ENCODE measurements at places on chromosomes 4 and X.

GRCh38 chr4:80266253-80266901 is at the start of gene FGF5:
FGF5 (plus strand) TSS chr4:80266664; CDS start chr4:80266825, 161 bp downstream.
- DNase-seq, result peak; percentile 24

DNA sequence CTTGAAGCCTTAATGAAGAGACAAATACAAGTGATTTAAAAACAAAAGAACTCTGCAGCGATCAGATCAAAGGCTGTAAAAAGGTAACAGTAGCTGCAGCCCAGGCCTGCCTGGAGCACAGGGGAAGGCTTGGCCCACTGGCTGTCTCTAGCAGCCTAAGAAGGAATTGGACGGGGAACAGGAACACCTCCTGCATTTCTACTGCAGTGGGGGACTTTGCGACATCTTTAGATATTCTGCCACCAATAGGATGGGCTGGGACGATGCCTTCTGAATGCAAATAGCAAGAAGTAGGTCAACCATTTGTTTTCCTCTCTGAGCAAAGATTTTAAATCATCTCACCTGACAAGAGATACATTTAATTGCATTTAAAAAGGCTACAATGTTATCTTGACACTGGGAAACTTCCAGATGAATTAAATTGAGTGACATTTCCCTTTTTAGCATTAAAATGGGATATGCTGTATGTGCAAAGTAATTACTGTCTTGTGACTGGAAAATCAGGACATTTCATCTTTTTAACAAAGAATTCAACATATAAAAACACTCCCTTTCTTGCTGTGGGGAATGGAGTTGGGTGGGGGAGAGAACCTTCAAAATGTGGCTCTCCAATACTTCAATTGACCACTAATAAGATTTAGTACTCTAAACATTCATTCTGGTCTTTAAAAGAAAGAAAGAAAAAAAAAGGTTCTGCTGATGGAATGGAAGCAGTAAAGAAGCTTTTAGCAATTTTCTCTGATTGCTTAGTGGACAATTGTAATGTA is 70.0 kb downstream of the NYX start:
- DNase-seq, result no peak

DNA sequence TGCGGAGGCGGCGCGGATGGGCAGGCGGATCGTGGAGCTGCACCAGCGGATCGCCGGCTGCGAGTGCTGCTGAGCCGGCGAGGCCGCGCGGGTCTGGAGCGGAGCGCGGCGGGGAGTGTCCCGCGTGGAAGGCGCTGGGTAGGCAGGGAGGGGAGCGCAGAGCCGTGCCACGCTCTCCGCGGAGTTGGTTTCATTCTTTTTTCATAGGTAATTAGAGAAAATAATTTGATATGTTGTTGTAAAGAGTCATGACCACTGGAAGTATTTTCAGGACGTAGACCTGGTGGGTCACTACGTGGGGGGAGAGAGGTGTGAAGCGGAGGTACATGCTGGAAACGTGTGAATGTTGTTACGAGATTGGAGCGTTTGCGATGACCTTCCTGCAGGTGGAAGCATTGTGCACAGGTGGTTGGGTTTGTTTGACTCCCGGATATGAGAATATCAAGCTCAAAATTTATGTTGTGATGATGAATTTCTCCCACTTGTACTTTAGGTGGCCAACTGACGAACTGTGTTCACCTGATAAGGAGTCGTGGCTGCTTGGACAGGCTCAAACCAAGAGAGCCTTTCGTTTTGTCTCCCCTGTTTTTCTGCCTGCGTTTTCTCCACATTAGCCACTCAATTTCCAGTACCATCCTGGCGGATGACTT is 19.1 kb upstream of the S100P start:
- no peak for DNase-seq

DNA sequence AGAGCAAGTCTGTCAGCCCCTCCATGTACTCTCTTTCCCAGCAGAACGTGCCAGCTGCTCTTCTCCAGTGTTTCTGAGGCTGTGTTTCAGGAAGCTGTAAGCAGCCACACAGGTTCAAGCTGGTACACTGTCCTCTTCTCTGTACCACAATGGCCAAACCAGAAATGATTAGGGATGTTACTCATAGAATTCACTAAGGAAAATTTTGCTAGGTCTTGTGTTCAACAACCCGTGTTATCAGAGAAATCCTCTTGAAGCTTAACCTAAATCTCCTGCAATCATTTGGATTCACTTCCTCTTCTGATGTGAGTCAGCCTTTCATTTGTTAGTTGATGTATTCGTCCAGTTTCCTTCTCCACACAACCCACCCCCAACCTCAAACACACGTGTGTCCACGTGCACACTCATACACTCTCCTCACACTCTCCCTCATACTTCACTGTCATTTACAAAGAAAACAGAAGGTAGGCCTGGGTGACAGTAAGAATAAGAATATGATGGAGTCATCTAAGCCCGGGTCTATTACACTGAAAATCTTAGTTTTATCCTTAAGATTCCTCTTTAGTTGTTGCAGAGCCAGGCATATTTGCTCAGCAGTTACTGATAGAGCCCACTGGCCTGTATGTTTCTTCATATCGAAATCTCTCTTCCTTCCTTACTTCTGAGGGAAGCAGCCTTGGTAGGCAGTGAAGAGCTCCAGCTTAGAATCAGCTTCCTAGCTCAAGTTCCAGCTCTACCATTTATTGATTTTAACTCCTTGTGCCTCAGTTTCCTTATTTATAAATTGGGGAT is 63.4 kb downstream of the DCUN1D4 start:
- no peak for DNase-seq

- DNase-seq, result no peak
Observed at GRCh38 chrX:107600366-107600765, 27.9 kb upstream of the PRPS1 start.

DNA sequence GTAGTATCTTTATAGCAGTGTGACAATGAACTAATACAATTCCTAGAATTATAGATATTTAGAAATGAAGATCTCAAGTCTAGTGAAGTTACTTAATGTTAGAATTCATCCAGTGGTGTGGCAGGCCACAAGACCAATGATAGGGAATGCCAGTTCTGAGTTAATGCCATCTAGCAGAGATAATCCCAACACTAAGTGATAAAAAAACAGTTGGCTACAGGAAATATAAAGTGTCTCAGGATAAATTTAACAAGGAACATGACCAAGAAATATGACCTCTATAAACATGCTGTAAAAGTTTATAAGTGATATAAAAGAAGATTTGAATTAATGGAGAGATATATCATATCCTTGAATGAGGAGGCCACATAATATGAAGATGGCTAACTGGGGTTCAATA is 1790.5 kb upstream of the ADGRL3 start:
- no peak for DNase-seq

DNA sequence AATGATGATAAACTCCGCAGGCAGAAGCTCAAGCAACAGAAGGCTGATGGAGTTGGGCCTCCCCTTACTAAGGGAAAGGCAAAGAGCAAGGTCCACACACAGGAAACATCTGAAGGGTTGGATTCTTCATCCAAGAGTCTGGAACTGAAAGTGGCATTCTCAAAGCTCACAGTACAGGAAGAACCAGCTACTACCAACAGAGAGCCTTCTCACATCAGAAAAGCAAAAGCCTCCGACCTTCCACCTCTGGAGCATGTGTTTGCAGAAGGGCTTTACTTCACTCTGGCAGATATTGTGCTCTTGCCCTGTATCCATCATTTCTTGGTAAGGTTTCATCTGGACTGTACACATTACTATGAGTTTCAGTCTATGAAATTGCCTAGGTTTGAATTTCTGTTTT is 10.6 kb downstream of the GSTCD start:
- DNase-seq, result no peak

- DNase-seq, result no peak
Observed at GRCh38 chrX:135543172-135543571, 22.7 kb downstream of the INTS6L start.

DNA sequence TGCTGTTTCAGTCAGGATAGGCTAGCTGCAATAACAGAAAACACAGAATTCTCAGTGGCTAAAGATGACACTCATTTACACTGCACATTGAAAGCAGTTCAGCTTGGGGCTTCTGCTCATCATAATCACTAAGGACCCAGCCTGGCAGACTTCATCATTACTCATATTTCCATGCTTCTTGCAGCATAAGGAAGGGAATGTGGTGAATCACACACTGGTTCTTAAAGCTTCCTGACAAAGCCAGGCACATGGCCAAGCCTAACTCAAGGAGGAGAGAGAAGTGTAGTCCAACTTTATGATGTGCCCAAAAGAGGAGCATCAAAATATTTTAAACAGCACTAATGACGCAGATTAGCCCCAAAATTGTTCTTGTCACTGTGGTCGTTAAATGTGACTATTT is 186.5 kb downstream of the BANK1 start:
- DNase-seq, result no peak

- no peak for DNase-seq
Observed at GRCh38 chr4:67333664-67334063, 211.6 kb downstream of the CENPC start.

- DNase-seq, result no peak
Observed at GRCh38 chrX:68588602-68589371, 58.7 kb upstream of the STARD8 start.

DNA sequence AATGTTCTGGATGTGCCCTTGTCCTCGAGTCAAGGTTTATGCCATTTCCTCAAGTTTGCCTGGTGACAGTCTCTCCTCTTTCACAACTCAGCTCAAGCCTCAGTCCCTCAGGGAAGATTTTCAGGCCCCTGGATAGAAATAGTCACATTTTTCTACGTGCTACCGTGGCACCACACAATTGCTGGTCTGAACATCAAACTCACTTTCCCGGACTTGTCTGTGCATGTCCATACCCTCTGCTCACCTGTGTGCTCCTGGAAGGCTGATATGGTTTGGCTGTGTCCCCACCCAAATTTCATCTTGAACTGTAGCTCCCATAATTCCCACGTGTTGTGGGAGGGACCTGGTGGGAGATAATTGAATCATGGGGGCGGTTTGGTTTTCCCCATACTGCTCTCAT is 129.7 kb downstream of the HS3ST1 start:
- no peak for DNase-seq

All from activated B cell treated with CpG ODN at 0.5 μM for 24 hours (primary cell).